GM12878 (cell line): ENCODE measurements at places on chromosomes 7 and 10. TPM values are rescaled to one million over a fixed set of nuclear protein-coding genes. Genes with fewer than 3 reads are reported as not detected.

ASNS gene
- polyA plus RNA-seq, result 76.5 and 84.3 TPM in 2 replicates

SYCE1 gene
- not detected in 2 replicates for polyA plus RNA-seq

BAIAP2L1 gene
- polyA plus RNA-seq, result 53.8 and 58.3 TPM in 2 replicates

RELN gene
- polyA plus RNA-seq, result not detected in 2 replicates

PNLIP gene
- polyA plus RNA-seq, result not detected in 2 replicates

APBB1IP gene
- polyA plus RNA-seq, result 28.5 and 30.2 TPM in 2 replicates

LRRC4 gene
- 0.15 TPM in 1 of 2 replicates, not detected in the other for polyA plus RNA-seq

OR6B1 gene
- not detected in 2 replicates for polyA plus RNA-seq

TMEM270 gene
- not detected in 2 replicates for polyA plus RNA-seq

PIP gene
- polyA plus RNA-seq, result not detected in 2 replicates

OR2A7 gene
- polyA plus RNA-seq, result 0.22 and 0.34 TPM in 2 replicates

LMOD2 gene
- not detected in 2 replicates for polyA plus RNA-seq

CTAGE4 gene
- 0.34 and 0.90 TPM in 2 replicates for polyA plus RNA-seq

AP5Z1 gene
- polyA plus RNA-seq, result 26.6 and 29.2 TPM in 2 replicates

SPOCK2 gene
- polyA plus RNA-seq, result 0.43 and 0.74 TPM in 2 replicates

STOX1 gene
- 0.62 TPM in 1 of 2 replicates, not detected in the other for polyA plus RNA-seq
